ENCODE measurements at places on chromosomes 1 and 21. TPM values are rescaled to one million over a fixed set of nuclear protein-coding genes. Genes with fewer than 3 reads are reported as not detected.

GRCh38 chr1:61534847-61535246 is 190.1 kb downstream of the TM2D1 start:
- no peak for DNase-seq

The ST3GAL3 gene
- 20.5 TPM for total RNA-seq

DNA sequence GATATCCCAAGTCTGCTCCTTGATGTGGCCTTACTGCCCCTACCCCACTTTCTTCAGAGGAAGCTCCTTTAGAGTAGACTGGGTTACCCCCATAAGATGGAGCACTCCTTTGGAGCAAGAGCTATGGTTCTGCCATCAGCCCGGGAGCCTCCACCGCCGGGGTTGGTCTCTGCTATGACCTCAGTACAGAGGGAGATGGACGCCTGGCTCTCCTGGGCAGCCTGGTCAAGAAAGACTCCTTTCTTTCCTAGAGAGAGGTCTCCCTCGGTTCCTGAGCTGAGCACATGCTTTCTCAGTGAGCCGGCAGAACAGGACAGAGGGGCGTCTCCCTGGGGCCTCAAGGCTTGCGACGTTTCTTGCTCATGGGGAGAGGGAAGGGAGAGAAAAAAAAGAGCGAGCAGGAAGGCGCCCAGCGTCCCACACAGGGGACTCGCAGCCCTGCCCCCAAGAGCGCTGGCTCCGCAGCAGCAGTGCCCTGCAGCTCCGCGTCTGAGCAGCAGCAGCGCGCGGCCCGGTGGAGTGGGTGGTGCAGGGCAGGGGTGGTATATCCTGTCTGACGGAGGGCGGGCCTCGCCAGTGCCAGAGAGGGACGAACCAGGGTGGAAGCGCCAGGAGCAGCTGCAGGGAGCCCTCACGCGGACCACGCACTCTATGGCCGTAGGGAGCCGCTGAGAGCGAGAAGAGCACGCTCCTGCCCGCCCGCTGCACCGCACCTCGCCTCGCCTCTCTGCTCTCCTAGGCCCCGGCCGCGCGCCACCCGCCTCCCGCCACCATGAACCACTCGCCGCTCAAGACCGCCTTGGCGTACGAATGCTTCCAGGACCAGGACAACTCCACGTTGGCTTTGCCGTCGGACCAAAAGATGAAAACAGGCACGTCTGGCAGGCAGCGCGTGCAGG is at the start of gene PKP1:
Gene PKP1, plus strand, starts transcription at position 576 of the 899 bp plus-strand sequence. Its CDS starts 197 bp downstream, at position 773.
- DNase-seq: no peak

GRCh38 chr1:33337441-33337840 is 16.5 kb upstream of the A3GALT2 start:
- no peak for DNase-seq

DNA sequence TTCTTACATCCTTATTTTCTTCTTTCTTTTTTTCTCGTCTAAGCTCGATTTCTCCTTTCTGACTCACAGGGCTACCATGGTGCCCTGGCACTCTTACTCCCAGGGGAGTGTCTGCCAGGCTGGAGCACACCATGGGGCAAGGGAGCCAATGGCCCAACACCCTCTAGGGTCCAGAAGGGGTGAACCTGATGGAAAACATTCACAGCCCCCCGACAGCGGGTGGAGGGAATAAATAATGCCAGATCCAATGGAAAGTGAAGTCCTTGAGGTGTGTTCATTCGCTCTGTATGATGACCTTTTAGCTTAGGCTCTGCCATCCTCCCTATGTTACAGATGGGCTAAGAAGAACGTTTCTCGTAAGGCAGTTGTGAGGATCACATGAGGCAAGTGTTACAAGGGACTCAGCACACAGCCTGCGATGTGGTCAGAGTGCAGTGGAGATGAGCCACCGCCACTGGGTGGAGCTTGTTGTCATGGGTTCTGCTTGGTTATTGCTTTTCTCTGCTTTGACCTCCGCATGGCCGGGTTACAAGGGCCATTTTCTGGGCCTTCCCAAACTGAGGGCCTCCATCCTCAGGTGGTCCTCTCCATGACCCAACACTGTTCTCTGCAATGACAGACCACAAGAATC is 3.5 kb upstream of the FCMR start:
- DNase-seq: peak; percentile 83

- no peak for DNase-seq
Measured at GRCh38 chr1:234973426-234974250, 155.0 kb downstream of the TOMM20 start.

- no peak for DNase-seq
Measured at GRCh38 chr1:56357927-56358690, 221.3 kb downstream of the PLPP3 start.

- DNase-seq: no peak
Measured at GRCh38 chr1:221868593-221869303, 126.9 kb upstream of the DUSP10 start.

GRCh38 chr1:219467524-219467923 is 145.4 kb downstream of the ZC3H11B start:
- DNase-seq: no peak

Data from CD4-positive, alpha-beta T cell (primary cell).